ENCODE measurements at places on chromosomes 7 and 10. TPM values are rescaled to one million over a fixed set of nuclear protein-coding genes. Genes with fewer than 3 reads are reported as not detected.
A peak's percentile ranks its signal among the peaks of the same experiment; 100 is the strongest.

The HTR7 gene
- not detected for total RNA-seq

The HERPUD2 gene
- 36.7 TPM for total RNA-seq

The FFAR4 gene
- total RNA-seq: 0.75 TPM

The ZNF239 gene
- 8.2 TPM for total RNA-seq

The TES gene
- 116 TPM for total RNA-seq

DNA sequence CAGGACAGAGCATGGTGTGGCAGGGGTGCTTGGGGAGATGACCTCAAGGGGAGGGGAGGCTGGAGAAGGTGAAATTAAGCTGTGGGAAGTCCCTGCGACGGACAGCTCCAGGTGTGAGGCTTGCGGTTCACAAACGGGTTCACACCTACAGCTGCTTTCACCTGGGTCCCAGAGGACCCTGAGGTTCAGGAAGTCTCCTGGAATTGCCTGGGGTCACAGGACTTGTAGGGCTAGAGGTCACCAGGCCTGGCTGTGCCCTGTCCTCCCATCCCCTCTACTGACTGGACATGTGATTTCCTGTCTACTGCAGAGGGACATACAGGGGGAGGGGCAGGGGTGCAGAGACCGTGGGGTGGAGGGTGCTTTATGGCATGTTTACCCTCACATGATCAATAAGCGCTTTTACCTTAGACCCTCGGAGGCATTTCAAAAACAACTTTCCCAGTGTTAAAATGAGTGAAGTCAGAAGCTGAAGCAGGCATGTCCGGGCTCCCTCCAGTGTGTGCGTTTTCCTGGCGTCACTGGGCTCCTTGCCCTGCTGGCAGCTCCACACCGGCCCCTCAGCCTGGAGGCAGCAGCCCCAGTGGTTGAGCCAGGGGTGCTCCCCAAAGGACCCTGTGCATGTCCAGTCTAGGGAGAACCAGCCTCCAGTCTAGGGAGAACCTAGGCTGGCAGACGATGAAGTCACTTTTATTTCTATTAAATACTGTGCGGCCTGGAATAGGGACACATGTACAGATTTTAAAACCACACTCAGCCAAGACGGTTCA is 66.6 kb upstream of the IGFBP3 start:
- DNase-seq: no peak

GRCh38 chr10:534047-534566 is 155.4 kb downstream of the DIP2C start:
- no peak for DNase-seq

DNA sequence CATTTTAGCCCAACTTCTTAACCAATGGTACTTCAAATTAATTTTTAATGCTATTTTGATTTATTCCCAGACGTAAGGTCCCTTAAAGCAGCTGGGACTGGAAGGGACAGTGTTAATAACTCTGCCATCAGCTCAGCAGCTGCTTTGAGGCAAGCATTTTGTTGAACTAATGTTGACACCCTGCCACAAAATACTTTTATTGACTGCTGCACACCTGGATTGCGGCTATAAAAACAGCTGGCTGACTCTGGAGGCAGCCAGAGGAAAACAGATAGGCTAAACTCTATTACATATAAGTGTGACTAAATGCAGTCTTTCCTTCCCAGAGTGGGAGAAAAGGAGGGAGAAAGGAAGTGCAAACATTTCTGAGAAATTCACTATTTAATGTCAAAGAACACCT is 77.6 kb downstream of the ETV1 start:
- peak; percentile 10 for DNase-seq

- no peak for DNase-seq
Measured at GRCh38 chr7:18320971-18321567, 174.5 kb upstream of the HDAC9 start.

- DNase-seq: no peak
Measured at GRCh38 chr7:3112479-3113134, 68.9 kb upstream of the CARD11 start.

GRCh38 chr10:76026176-76026771 is 594.9 kb downstream of the LRMDA start:
- no peak for DNase-seq

GRCh38 chr10:3652886-3653285 is 132.1 kb downstream of the KLF6 start:
- DNase-seq: no peak

Data from transverse colon (tissue), 4 donors.